ENCODE measurements at places on chromosomes 7 and 10.

DNA sequence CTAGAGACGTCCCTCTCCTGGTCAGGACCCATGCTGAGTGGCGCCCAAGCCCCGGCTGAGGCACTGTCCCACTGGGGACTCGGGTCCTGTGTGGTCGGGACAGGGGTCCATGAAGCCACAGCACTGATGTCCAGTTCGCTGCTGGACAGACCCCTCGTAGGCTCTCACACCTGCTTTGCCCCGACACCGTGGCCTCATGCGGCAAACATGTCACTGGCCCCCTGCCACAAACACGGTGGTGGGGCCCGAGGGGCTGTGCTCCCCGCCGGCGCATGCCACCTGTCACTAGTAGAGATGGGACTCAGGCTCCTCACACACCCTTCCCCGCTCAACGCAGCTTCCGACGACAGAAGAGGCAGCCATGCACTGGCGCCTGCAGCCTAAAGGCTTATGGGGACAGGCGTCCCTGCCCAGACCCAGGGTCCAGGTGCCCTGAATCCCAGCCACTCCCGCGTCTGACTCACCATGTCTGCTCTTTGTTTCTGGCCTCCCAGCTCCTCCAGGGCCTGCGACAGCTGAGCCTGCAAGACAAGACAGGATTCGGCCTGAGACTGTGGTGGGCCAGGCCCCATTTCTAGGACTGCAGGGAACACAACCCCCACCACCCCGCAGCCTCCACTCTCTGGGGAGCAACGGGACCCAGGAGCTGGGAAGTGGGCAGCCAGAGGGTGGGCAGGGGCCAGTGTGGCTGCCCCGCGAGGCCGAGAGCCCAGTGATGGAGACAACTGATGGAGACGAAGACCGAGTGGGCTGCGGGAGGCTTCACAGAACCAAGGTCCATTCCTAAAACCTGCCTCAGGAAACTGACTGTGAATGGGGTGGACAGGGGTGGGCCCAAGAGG is 230.9 kb downstream of the MAD1L1 start:
- DNase-seq, result no peak
- no peak overlapping the region for H3K27ac ChIP-seq
- peaks cover 36% of the 10 kb centered on the region for H3K4me1 ChIP-seq
- peaks cover 15% of the 10 kb centered on the region for H3K36me3 ChIP-seq

DNA sequence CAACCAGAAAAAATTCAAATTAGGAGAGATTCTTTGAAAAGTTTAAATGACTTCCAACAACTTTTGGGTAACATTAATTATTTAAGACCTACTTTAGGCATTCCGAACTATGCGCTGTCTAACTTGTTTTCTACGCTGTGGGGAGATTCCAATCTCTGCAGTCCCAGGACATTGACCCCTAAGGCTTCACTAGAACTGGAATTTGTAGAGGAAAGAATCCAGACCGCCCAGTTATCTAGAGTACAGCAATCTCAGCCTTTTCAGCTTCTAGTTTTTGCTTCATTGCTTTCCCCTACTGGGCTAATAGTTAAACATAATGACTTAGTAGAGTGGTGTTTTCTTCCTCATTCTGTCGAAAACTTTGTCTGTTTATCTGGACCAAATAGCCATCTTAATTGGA is 14.9 kb upstream of the DDC start:
- no peak for DNase-seq
- H3K4me1 ChIP-seq, result no peaks in the 10 kb centered on the region
- no peak overlapping the region for H3K4me3 ChIP-seq
- no peak overlapping the region for H3K27ac ChIP-seq

GRCh38 chr7:20220921-20221547 is 3.9 kb upstream of the MACC1 start:
- DNase-seq, result no peak
- no peaks in the 10 kb centered on the region for H3K27me3 ChIP-seq
- H3K4me1 ChIP-seq, result peaks cover 61% of the 10 kb centered on the region
- H3K4me3 ChIP-seq, result peak overlapping the region; percentile 33

- no peak overlapping the region for H3K27ac ChIP-seq
- peaks cover 21% of the 10 kb centered on the region for H3K4me1 ChIP-seq
- H3K27me3 ChIP-seq, result no peaks in the 10 kb centered on the region
These were observed 6.8 kb upstream of the MYOZ1 start for GRCh38 chr10:73647875-73648651.

DNA sequence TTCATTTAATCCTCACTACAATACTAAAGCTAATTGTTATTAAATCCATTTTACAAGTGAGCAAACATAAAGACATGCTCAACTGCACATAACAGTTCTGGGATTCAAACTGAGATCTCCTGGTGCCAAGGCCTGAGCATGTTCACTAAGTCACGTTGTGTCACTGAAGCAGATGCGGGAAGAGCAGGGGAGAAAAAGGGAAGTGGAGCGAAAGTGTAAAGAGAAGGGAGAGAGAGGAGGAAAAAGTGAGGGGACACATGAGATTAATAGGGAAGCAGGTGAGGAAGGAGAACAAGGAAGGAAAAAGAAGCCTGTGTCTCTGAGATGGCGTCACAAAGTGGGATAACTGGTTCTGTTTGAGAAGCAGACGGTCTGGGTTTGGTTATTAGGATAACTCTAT is 38.9 kb upstream of the KAT6B start:
- no peak for DNase-seq
- H3K27ac ChIP-seq, result no peak overlapping the region
- H3K36me3 ChIP-seq, result no peaks in the 10 kb centered on the region
- no peaks in the 10 kb centered on the region for H3K27me3 ChIP-seq
- H3K4me3 ChIP-seq, result no peak overlapping the region

DNA sequence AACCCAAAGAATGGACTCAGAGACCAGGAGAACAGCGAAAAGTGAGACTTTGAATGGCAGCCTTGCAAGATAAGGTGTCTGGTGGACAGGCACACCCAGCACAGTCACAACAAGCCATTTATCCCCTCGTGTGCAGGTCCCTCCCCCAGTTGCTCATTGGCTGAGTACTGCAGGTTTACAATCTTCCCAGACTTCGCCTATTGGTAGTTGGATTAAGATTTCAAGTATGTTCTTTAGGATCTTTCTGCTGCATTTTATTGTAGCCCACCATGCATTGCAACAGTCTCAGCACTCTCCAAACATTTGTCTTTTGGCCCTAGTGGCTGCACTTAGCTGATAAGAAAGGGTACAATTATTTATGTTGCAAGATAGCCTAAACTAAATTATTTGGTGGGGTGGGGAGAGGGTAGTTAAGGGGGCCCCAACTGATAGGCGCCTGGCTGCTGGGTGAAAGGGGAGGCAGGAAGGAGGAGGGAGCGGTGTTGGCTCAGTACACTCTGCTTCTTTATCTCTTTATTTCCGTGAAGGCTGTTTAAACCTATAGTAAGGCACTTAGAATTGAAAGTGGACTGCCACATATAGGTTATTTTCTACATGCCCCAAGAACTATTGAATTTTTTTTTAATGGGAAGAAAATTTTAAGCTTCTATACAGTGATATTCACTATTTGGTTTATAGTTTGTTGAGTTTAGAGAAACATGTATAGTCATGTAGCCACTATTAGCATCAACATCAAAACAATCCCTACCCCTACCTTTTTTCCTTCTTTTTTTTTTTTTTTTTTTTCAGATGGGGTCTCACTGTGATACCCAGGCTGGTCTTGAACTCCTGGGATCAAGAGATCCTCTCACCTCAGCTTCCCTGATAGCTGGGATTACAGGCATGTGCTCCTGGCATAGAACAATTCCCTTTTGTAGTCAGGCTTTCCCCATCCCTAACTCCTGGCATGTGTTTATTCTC is 54.2 kb downstream of the GUSB start:
- no peak overlapping the region for H3K4me3 ChIP-seq
- DNase-seq, result no peak
- peaks cover 4% of the 10 kb centered on the region for H3K36me3 ChIP-seq
- H3K4me1 ChIP-seq, result peaks cover 7% of the 10 kb centered on the region
- H3K27me3 ChIP-seq, result no peaks in the 10 kb centered on the region
- H3K27ac ChIP-seq, result no peak overlapping the region

DNA sequence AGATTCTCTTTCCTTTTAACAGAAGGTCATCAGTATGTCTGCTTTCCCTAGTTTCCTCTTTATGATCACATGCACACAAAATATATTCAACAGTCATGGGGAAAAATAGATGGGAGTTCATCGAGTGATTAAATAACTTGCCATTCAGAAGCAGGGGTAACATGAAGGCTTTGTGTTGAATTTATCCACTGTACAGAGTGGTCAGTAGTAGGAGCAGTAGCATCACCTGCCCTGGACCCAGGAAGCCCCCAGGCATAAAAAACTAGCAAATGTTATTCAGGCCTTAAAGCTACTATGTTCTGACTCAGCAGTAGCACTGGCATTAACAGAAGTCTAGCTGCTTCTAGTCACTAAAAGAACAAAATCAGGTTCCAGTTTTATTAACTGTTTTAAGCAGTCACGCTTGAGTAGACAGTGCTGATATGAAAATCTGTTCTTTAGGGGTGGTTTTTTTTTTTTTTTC is 31.4 kb upstream of the FAM133B start:
- DNase-seq, result no peak
- H3K27ac ChIP-seq, result peak overlapping the region; percentile 76
- H3K4me3 ChIP-seq, result no peak overlapping the region
- peaks cover 26% of the 10 kb centered on the region for H3K4me1 ChIP-seq

- H3K36me3 ChIP-seq, result no peaks in the 10 kb centered on the region
- no peaks in the 10 kb centered on the region for H3K27me3 ChIP-seq
- H3K27ac ChIP-seq, result peak overlapping the region; percentile 79
- H3K4me3 ChIP-seq, result peak overlapping the region; percentile 12
These were observed 147.3 kb downstream of the PFKFB3 start for GRCh38 chr10:6349846-6350535.

DNA sequence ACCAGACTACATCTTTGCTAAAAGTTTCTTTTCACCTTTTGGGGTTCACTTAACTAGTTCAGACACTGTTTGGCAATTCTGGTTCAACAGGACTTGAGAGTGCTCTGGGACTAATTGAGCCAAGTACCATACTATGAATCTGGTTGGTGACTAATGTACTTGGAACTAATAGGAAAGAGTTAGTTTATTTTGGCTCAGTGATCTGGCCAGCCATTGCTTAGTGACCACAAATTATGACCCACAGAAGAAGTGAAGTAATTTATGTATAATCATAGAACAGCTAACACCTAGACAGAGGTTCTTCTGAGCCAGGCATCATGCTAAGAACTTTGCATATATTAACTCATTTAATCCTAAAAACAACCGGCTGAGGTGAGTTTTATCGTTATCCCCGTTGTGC is 126.5 kb upstream of the JCAD start:
- peaks cover 6% of the 10 kb centered on the region for H3K4me1 ChIP-seq
- H3K4me3 ChIP-seq, result no peak overlapping the region
- H3K27me3 ChIP-seq, result peaks cover 2% of the 10 kb centered on the region
- H3K36me3 ChIP-seq, result no peaks in the 10 kb centered on the region

- no peaks in the 10 kb centered on the region for H3K27me3 ChIP-seq
- H3K27ac ChIP-seq, result no peak overlapping the region
- no peaks in the 10 kb centered on the region for H3K4me1 ChIP-seq
- DNase-seq, result no peak
- no peaks in the 10 kb centered on the region for H3K36me3 ChIP-seq
- no peak overlapping the region for H3K4me3 ChIP-seq
These were observed 193.7 kb downstream of the GFRA1 start for GRCh38 chr10:116079355-116079754.

DNA sequence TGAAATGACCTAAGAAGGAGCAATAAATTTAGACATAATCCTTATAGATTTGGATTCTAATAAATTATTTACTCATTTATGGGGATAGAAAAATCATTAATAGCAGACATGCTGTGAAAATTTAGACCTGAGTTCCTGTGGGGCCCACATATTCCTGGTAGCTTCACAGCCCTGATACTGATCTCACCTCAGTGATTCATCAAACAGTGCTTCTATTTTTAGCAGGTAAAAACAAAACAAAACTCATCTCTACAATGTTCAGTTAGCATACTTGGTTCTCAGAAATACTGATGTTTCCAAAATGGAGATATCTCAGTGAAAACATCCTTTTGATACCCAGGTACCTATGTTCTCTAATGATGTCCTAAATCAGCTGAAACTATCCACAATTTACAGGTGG is 841.1 kb upstream of the SORCS1 start:
- DNase-seq, result no peak
- H3K27ac ChIP-seq, result no peak overlapping the region
- H3K27me3 ChIP-seq, result no peaks in the 10 kb centered on the region
- H3K4me3 ChIP-seq, result no peak overlapping the region
- H3K36me3 ChIP-seq, result no peaks in the 10 kb centered on the region
- H3K4me1 ChIP-seq, result no peaks in the 10 kb centered on the region

DNA sequence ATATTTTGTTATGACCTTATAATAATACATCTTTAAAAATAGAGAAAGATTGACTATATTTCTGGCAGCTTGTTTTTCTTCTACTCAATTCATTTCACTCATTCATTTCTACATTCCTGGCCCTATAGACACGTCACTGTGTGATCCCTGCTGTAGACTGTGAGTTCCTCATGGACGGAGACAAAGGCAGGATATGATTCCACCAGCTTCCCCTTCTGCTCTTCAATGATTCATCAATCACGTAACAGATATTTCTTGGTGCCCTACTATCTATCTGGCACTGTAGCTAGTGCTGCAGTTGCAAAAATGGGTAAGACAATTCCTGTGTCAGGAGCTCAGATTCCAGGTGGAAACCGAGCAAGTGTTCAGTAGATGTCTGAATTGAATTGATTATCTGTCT is 415.0 kb downstream of the SFMBT2 start:
- H3K27ac ChIP-seq, result no peak overlapping the region
- peaks cover 4% of the 10 kb centered on the region for H3K27me3 ChIP-seq
- no peak for DNase-seq
- no peaks in the 10 kb centered on the region for H3K36me3 ChIP-seq
- H3K4me1 ChIP-seq, result peaks cover under 1% of the 10 kb centered on the region

DNA sequence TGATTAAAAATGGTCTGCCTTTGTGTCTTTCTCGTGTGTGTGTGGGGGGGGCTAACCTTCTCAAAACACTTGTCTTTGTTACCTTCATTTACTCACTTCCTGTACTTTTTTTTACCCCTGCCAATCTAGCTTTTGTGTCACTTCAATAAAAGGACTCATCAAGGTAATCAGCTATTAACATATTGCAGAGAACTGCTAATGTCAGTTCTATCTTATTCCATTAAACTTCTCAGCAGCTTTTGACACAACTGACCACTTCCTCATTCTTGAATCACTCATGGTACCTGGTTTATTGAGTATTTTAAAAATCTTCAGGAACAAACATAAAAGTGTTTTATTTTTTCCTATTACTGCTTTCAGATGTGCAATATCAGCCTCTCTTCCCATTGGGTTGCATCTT is 59.8 kb downstream of the SLC25A40 start:
- no peak overlapping the region for H3K27ac ChIP-seq
- peaks cover 4% of the 10 kb centered on the region for H3K27me3 ChIP-seq
- H3K36me3 ChIP-seq, result no peaks in the 10 kb centered on the region
- DNase-seq, result no peak
- H3K4me1 ChIP-seq, result no peaks in the 10 kb centered on the region

GRCh38 chr10:43872644-43873043 is 224.0 kb upstream of the ZNF32 start:
- H3K4me1 ChIP-seq, result no peaks in the 10 kb centered on the region
- H3K36me3 ChIP-seq, result no peaks in the 10 kb centered on the region
- no peak overlapping the region for H3K4me3 ChIP-seq
- H3K27ac ChIP-seq, result no peak overlapping the region
- no peaks in the 10 kb centered on the region for H3K27me3 ChIP-seq
- DNase-seq, result no peak

- no peaks in the 10 kb centered on the region for H3K36me3 ChIP-seq
- H3K4me3 ChIP-seq, result no peak overlapping the region
- H3K4me1 ChIP-seq, result peaks cover 40% of the 10 kb centered on the region
- H3K27ac ChIP-seq, result no peak overlapping the region
- DNase-seq, result no peak
These were observed 70.4 kb downstream of the PYROXD2 start for GRCh38 chr10:98344589-98345038.

Data from activated B cell treated with CpG ODN at 0.5 μM for 24 hours (primary cell).